ENCODE measurements at places on chromosomes 13 and 19.
A peak's percentile ranks its signal among the peaks of the same experiment; 100 is the strongest.

DNA sequence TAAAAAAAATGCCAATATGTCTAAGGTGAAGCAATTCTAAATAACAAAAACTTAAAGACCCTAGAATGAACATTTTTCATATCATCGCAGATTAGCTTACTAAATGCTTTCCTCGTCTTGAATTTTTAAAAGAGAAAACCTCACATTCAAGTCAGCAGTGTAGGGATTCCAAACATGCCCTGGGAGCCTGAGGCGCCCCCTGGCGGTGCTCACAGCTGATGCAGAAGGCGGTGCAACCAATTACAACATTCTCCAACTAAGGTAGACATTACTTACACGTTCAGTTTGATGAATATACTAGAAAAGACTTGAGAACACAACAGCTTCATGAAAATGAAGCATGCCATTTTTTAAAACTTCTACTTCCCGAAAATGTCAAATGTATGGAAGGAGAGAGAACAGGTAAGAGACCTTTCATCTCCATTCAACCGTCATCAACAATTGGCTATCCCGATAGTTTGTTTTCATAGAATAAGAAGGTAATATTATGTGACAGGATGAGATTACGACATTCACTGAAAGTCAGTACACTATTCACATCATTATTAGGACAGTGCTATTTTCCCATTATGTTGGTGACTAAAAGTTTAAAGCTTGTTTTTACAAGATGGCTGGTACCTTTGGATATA, 304.4 kb downstream of the DCLK1 start:
- DNase-seq = no peak

GRCh38 chr19:1843646-1844394, 4.5 kb downstream of the REXO1 start:
- DNase-seq = no peak

DNA sequence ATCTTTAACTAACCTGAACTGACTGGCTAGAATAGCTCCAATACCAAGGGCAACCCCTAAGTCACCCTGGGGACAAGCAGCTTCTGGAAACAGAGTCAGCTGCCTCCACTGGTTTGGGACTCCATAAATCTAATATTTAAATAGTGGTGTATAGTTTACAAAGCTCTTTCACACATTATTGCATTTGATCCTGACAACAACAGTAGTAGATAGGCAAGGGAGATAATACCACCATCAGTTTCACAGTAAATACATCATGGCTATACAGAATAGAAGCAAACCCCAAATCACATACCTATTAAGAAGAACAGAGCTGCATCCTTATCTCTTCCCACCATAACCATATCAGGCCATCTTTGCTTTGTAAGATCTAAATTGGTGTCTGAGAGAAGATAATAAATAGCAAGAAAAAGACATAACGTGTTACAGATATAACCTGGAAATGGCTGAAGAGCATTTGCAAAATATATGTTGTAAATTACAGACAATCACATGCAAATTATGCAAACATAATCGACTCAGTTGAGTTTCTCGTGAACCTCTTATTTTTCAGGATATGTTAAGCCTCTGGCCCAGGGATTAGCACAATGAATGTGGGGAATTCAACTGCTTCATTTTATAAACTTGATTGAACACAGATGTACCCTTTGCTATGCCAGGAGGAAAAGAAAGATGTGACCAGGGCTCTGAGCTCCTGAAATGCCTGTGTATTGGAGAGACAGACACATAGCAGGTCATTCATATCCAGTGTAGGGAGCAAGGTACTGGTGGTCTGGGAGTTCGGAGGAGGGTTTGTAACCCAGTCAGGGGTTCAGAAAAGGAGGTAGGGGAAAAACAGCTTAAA, 142.5 kb downstream of the SLC7A1 start:
- DNase-seq = no peak

GRCh38 chr13:87666831-87667230, 4.3 kb upstream of the SLITRK5 start:
- no peak for DNase-seq

DNA sequence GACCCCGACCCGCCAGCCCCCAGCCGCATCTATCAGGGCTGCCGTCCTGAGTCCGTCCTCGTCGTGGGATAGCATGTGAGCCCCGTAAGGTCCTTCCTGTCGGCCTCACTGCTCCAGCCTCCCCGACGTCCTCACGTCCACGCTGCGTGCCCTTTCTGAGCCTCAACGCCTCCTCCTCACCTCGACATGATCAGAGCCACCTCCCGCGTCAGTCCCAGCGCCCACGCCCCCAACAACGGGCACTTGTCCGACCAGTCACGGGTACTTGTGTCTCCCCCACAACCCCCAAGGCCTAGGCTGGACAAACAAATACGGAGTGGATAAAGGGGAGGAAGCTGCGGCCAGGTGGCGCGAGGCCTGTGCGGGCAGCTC, 665 bp downstream of the ZNF497 start:
- no peak for DNase-seq

GRCh38 chr19:2648528-2648937, 54.0 kb downstream of the GNG7 start:
- DNase-seq = peak; percentile 50

GRCh38 chr19:18793144-18794028, 2.3 kb upstream of the COMP start:
- DNase-seq = no peak

DNA sequence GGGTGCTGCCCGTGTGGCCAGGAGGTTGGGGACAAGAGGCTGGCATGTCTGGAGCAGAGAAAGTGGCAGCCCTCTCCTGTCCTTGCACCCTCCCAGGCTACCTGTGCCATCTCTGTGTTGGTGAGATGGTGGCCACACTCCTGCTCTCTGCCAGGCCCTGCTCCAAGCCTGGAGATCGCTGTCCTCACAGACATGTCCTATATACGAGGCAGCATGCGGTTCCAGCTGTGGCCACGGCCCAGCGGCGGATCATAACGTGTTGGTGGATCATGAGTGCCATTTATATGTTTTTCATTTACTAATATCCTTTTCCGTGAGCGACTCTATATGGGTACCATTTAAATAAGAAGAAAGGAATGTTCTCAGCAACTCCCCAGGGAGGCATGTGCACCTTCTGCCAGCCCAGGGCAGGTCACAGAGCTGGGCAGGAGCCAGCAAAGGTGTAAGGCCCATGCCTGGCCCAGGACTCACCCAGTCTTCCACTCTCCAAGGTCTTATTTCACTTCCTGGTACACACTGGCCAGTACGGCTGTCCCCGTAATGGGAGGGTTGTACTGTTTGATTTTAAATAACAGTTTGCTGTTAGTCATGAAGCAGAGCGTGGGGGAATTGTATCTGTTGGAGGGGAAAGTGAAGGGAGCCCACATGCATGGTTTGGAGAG, 47.2 kb upstream of the LDLR start:
- DNase-seq = no peak

GRCh38 chr19:5307655-5308054, 33.0 kb downstream of the PTPRS start:
- no peak for DNase-seq

GRCh38 chr19:53545271-53546065, 7.5 kb downstream of the ZNF331 start:
- no peak for DNase-seq

GRCh38 chr19:6476155-6476895, 5.3 kb downstream of the DENND1C start:
- no peak for DNase-seq

DNA sequence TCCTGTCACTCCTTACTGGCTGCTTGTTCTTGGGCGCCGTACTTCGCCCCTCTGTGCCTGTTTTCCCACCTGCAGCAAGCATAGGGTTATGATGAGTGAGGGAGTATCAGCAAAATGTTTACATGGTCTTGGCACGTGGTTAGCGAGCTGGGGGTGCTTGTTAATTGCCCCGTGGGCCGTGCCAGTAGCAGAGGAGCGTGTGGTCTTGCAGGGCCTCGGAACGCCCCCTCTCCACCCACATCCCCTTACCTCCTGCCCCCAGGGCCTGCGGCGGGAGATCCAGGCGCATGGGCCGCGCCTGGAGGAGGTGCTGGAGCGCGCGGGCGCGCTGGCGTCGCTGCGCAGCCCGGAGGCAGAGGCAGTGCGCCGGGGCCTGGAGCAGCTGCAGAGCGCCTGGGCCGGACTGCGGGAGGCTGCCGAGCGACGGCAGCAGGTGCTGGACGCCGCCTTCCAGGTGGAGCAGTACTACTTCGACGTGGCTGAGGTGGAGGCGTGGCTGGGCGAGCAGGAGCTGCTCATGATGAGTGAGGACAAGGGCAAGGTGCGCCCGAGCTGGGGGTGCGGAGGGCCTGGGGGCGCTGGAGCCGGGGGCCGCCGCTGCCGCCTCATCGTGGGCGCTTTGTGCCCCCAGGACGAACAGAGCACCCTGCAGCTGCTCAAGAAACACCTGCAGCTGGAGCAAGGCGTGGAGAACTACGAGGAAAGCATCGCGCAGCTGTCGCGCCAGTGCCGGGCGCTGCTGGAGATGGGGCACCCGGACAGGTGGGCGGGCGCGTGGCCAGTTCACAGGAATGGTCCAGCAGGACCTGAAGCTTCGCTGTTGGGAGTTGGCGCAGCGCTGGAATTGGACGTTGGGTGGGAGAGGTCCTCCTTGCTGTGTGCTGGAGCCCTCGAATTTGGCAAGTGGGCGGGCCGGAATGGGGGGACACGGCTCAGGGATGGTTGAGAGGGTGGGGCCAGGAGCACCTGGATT, 22.5 kb upstream of the SHKBP1 start:
- DNase-seq = no peak

- no peak for DNase-seq
Measured at GRCh38 chr13:101303521-101303920, 112.8 kb downstream of the NALCN start.

- DNase-seq = no peak
Measured at GRCh38 chr19:28290963-28291657, 921.8 kb downstream of the UQCRFS1 start.

DNA sequence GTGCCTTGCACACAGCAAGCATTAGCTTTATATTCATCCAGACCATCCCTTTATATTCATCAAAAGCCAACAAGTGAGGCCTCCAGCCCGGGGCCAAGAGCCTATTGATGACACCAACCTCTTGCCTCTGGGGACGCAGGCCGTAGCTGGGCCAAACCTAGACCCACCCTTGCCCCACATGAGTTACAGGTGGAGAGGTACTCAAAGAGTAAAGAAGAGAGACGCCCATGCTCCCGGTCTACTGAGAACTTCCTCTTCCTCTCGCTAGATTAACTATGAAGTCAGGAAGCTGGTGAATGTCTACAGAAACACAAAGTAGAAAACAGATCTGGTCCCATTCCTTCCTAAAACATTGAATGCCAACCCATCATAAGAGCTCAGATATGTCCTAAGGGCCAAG, 3.8 kb upstream of the MLNR start:
- DNase-seq = no peak

- peak; percentile 2 for DNase-seq
Measured at GRCh38 chr13:80873589-80873988, 532.7 kb upstream of the SPRY2 start.

DNA sequence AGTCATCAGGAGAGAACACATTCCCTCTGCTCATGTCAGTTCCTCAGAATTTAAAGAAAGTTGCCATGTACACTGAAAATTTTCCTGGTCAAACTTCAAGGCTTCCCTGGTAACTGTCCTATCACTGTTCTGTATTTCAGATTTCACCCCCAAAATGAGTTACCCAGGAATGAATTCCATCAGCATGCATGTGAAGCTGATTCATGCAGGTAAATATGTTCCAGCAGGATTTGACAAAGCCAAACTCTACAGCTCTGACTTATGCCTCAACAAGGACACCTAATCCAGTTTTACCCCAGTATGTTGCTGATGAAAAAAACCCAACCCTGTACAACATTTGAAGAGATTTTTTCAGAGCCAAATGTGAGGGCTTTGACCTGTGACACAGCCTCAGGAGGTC, 21.5 kb downstream of the LIG4 start:
- no peak for DNase-seq

GRCh38 chr13:100305398-100305797, 216.5 kb downstream of the PCCA start:
- no peak for DNase-seq

- no peak for DNase-seq
Measured at GRCh38 chr13:98693756-98694155, 58.7 kb downstream of the SLC15A1 start.

- no peak for DNase-seq
Measured at GRCh38 chr19:30873003-30873402, 476.2 kb downstream of the TSHZ3 start.

DNA sequence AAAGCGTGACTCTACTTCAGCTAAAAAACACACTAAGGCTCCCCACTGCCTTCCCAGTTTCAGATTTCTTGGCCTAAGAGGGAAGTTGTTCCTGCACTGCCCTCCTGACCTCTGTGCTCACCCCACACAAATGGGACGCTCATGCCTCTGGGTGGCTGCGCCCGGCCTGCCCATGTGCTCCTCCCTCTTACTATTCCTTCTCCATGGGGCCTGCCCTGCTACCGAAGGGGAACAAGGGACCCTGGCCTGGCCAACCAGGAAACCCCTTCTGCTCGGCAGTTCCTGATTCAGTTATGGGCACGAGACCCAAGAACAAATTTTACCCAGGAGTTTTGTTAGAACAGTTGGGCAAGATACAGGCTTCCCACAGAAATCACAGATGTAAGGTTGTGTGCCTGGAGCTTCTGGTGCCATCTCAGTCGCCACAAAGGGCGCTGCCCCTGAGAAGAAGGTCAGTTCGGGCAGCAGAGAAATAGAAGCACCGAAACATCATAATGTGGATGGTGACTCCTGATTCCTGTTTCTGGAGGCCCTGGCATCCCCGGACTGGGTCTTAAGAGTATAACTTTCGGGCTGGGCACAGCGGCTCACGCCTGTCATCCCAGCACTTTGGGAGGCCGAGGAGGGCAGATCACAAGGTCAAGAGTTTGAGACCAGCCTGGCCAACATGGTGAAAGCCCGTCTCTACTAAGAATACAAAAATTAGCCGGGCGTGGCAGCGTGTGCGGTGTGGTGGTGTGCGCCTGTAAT, 5.4 kb upstream of the PLPP2 start:
- DNase-seq = no peak

DNA sequence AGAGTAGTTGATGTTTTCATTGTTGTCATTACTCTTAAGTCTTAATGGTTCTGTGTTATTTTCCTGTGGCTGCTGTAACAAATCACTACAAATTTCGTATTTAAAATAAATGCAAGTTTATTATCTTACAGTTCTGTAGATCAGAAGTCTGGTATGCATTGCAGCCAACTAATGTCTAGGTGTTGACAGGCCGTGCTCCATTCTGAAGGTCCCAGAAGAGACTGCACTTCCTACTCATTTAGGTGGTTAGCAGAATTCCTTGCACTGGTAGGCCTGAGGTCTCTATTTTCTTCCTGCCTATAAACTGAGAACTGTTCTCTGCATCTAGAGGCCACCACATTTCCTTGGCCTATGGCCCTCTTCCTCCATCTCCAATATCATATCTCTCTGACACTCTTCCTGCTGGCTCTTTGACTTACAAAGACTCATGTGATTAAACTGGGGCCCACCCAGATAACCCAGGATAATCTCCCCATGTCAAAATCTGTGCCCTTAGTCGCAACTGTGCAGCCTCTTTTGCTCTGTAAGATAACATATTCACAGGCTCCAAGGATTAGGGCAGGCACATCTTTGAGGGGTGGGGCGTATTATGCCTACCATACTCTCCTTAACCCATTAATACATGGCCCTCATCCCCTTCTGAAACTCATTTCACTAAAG, 468.4 kb downstream of the FOXO1 start:
- no peak for DNase-seq

- DNase-seq = no peak
Measured at GRCh38 chr13:40170982-40171381, 495.5 kb downstream of the FOXO1 start.

- DNase-seq = no peak
Measured at GRCh38 chr13:109949397-109949796, 163.0 kb upstream of the IRS2 start.

Measured in stimulated activated CD8-positive, alpha-beta memory T cell treated with anti-CD3 and anti-CD28 coated beads, Interleukin-4, amount 100 ng/mL, for 1 hour (primary cell).